Stimulated activated CD8-positive, alpha-beta memory T cell treated with anti-CD3 and anti-CD28 coated beads, Interleukin-15, amount 100 ng/mL, for 48 hours (primary cell): ENCODE measurements at places on chromosomes 11 and 22.
A peak's percentile ranks its signal among the peaks of the same experiment; 100 is the strongest.

DNA sequence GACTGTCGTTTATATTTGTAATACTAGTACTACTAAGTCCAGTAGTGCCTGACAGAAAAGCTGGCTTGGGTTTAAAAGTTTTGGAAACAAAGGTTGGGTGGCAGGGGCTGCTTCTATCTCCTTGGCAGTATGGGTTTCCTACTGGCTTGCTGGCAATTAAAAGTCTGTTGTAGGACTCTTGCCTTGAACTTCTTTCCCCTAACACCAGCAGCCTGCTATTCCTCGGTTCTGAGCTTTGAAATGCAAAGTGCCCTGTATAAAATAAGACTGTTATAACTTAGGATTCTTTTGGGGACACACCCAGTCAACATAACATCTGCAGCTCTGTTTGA, 1.3 kb downstream of the RNF169 start:
- DNase-seq = no peak

- no peak for DNase-seq
Observed at GRCh38 chr22:27679176-27679575, 122.4 kb downstream of the MN1 start.

DNA sequence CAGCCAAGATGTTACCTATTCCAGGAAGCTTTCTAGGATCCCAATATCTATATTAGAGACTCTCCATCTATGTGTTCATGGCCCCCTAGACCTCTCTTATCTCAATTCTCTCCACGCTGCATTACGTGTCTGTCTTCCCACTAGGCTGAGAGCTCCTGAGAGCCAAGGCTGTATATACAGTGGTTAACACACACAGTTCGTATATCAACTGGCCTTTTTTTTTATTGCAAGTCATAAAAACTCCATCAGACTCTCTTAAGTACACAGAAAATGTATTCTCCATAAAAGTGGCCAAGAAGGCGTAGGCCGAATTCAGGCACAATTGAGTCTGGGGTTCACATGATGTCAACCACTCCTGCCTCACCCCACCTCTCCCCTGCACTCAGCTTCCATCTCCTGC, 115.9 kb downstream of the TRIM29 start:
- no peak for DNase-seq

DNA sequence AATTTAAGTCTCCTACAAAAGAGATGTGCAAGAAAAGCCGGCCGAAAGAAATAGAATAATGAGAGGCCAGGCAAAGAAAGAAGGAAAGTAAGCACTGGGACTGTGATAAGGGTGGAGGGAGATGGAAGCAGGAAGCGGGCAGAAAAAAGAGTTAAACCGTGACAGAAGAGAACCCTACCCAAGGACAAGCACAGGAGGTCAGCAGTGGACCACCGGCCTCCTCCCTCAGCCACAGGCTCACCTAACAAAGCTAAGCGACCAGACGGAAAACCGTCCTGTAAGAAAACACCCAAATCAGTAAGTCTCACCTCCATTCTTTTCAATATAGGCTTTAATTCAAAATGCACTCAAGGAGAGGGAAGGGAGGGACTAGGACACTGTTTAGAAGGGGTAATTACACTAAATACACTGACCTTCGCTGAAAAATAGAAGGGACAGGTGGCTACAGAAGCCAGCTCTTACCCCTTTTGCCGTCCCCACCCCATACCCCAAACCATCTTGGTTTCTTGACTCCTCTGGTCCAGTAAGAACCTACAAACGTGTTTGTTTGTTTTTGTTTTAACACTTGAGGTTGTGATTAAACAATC, 1.9 kb downstream of the FAM181B start:
- no peak for DNase-seq

GRCh38 chr11:25159341-25159740, 662.5 kb downstream of the LUZP2 start:
- DNase-seq = no peak

DNA sequence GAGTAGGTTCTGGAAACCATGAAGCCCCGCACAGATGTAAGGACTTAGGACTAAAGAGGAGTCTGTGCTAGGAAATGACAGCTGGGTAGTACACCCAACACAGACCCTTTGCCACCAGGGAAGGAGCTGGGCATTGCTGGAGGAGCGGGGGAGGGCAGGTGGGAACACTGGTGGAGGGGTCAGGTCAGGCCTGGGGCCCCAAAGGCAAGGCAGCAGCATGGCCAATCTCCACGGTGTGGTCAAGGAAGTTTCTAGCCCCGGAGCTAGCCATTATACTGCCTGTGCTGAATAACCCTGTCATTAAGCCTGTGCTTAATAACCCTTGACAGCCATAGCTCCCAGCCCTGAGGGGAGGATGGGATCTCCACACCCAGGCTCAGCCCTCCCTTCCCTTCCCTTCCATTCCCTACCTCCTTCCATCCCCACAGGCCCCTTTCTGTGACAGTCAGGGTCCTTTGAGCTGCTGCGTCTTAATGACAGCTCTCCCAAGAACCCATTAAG, 2.1 kb downstream of the TMPRSS4 start:
- DNase-seq = no peak

DNA sequence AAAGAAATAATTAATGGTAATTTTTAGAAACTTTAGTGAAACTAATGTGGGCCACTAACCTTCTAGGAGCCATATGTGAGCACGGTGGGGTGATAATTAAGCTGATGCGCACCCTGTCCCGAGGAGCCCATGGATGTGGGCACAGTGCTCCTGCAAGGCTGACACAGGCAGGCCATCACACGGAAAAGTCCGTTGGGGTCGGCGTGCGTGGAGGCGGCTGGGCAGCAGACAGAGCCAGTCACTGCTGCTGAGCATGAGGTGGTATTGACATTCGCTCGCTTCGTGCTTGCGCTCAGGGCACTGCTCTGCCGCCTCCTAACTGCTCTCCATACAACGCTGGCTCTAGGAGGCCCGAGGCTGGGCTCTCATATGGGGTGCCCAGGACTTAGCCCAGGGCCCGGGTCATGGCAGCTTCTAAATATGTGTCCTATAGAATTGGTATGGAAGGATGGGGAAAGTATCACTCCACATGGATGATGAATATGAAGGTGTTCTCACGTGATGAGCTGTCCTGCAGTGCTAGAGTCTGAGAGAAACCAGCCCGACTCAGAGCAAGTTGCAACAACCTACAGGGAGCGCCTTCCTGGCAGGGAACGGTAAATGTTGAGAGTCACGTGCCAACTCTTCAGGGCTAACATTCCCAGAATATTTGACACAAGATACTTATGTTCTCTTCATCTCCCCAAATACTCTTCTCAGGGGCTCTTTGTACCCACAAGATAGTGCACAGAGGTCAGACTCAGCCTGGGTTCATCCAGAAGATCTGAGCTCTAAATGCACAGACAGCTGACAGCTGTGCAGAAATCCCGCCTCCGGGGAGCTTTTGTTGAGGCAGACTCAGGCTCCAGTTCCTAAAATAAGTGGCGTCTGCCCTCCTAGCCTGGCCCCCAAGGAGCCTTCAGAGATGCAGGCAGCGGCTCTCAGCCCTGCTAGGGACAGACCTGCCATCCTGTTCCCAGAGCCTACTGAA, 50.6 kb upstream of the ARFGAP3 start:
- no peak for DNase-seq

GRCh38 chr22:50141891-50142363, 28.6 kb upstream of the PANX2 start:
- DNase-seq = no peak

DNA sequence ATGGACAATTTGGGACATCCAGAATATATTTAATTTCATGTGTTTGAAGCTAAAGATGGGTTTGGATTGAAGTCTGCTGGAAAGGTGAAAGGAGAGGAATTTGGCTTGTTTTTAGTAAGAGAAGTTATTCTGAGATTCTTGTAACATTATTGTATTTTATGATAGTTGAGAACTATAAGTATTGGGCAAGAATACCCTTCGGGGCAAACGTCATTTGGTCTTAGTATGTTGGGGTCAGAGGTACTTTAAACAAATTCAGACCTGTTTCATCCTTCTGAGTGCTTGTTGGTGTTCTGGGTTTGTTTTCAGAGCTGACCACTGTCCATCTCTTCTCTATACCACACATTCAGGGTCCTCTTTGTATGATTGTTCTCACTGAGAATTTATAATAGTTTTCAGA, 19.5 kb downstream of the PANX1 start:
- DNase-seq = no peak

DNA sequence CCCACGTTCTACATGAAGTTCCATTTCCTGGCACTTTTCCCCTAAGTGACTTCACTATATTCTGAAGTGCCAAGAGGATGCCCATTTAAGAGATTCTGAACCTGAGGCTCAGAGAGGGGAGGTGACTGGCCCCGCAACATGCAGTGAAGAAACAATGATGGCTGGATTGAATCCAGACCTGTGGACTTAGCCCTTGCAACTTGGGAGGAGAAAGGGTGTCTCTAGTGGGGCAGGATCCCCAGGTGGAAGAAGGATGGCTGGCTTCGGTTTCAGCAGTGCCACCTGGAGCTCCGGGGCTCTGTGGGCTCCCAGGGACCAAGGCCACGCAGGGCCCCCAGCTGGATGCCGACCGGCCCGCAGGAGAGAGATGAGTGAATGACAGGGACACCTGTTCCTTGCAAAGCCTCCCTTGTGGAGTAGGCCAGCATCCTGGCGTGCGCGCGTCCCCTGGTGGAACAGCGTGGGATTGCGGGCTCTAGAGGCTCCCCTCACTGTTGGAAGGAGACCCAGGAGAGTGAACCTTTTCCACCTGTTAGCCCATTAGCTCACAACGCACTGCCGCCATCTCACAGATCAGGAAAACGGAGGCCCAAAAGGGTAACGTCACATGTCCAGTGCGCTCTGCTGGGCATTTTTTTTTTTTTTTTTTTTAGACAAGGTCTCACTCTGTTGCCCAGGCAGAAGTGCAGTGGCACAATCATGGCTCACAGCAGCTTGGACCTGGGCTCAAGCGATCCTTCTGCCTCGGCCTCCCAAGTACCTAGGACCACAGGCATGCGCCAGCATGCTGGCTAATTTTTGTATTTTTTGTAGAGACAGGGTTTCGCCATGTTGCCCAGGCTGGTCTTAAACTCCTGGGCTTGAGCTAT, 104.7 kb downstream of the KIAA1671 start:
- DNase-seq = peak; percentile 57

DNA sequence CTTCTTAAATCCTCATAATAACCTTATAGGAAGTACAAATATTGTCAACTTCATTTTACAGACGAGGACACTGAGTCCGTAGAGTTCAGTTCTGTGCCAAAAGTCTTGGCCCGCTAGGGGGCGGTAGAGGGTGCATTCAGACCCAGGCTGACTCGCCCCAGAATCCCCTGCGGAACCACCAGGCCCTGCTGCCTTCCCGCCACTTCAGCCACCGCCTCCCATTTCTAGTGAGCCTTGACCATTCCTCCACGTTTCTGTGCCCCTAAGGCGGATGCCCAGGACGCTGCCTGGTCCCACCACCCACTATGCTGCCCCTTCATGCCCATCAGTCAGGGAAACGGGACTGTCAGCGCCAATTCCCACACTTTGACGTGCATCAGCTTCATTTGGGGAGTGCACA, 19.1 kb downstream of the SYT13 start:
- DNase-seq = no peak

GRCh38 chr11:47243454-47243853, 5.2 kb downstream of the ACP2 start:
- DNase-seq = no peak

GRCh38 chr11:66195867-66196266, 72.6 kb upstream of the RAB1B start:
- no peak for DNase-seq

DNA sequence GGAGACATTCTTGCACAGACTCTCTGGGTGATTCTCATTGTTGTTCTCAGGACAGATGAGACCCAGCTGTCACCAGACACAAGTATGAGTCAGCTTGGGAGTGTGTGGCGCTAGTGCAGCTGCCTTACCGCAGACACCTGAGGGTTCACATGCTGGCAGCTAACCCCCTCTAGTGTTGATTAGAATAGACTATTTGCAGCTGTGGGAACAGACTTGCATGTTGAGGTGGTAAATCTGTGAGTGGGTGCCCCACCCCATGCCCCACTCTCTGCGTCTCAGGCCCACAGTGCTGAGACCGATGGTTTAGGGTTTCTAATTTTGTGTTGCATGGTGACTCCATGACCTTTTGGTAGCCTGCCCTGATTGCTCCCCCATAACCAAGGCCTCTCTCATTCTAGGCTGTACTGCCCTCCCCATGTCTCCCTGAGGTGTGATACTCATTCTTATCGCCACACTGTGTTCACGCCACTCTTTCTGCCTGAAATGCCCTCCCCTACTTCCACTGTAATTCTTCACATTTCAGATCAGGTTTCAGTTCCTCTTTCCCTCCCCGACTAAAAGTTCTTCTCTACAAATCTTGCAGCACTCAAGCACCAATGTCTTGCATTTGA, 73.7 kb upstream of the KIRREL3 start:
- no peak for DNase-seq

DNA sequence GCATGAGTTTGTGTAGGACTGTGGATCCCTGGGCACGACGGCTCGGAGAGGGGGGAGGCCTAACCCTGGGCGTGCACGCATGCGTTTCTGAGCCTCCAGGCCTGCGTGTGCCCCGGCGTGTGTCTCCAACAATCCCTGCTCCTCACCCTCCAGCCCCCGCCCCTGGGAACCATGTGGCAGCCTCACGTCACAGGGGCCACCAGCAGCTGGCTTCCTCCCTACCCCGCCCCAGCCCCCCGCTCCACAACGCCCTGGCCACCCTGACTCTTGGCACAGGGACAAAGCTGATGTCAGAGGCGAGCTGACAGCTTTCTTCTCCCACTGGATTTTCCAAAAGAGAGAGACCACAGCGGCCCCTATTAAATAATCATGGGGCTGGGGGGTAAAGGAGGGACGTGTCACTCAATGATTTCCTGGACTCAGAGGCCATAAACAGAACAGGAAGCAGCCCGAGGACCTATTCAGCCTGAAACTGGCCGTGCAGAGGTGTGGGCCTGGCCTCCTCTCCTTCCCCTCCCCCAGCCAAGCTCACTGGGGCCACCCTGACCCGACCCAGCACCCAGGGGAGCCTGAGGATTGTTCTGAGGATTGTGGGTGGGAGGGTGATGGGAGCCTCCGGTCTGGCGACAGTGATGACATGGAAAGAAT, 6.8 kb upstream of the LIF start:
- DNase-seq = no peak

- no peak for DNase-seq
Observed at GRCh38 chr11:122523846-122524805, 131.4 kb upstream of the UBASH3B start.

DNA sequence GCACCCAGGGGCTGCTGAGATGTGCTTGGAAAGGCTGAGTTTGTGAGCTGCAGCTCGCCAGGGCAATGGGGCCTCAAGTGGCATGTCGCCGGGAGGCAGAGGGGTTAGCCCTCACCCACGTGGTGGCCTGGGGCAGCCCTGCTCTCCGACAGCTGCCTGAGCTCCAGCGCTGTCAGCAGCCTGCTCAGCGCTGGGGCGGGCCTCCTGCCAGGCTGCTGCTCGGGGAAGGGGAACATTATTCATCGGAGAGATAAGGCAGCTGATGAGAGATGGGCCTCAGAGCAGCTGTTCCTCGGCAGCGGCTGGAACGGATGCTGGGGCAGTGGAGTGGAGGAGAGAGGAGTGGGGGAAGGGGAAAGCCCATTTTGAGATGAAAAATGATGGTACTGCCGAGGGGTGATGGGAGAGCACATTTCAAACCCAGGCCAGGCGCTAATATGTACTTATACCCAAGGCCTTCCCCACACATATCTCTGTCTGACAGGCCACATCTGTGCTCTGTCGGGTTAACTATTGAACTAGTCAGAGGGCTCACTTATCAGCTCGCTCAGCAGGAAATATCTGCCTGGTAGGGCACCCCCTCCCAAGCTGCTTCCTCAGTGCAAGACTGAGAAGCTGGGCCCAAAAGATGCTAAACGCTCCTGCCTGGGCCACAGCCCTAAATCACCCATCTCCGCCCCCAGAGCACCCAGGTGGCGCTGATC, 79.5 kb downstream of the TIMP3 start:
- DNase-seq = no peak

- DNase-seq = no peak
Observed at GRCh38 chr11:66478729-66479393, 1.4 kb upstream of the DPP3 start.
